GM23248 (cell line): ENCODE measurements at places on chromosomes 2 and 18.

- no peaks in the 10 kb centered on the region for H3K27me3 ChIP-seq
- H3K27ac ChIP-seq = no peak overlapping the region
- H3K36me3 ChIP-seq = no peaks in the 10 kb centered on the region
These were observed 12.8 kb upstream of the RHOB start for GRCh38 chr2:20433946-20434553.

- DNase-seq = no peak
- no peaks in the 10 kb centered on the region for H3K27me3 ChIP-seq
- H3K27ac ChIP-seq = no peak overlapping the region
- 0 out of 2 replicates have a peak, but pooled peaks cover 1% of the 10 kb centered on the region for H3K4me1 ChIP-seq
- no peaks in the 10 kb centered on the region for H3K36me3 ChIP-seq
These were observed 5.9 kb upstream of the POLE4 start for GRCh38 chr2:74952575-74952974.

- no peak for DNase-seq
- no peak overlapping the region for H3K4me3 ChIP-seq
- no peaks in the 10 kb centered on the region for H3K4me1 ChIP-seq
- H3K36me3 ChIP-seq = no peaks in the 10 kb centered on the region
- no peak overlapping the region for H3K27ac ChIP-seq
These were observed 29.3 kb upstream of the DCC start for GRCh38 chr18:52310651-52311050.

DNA sequence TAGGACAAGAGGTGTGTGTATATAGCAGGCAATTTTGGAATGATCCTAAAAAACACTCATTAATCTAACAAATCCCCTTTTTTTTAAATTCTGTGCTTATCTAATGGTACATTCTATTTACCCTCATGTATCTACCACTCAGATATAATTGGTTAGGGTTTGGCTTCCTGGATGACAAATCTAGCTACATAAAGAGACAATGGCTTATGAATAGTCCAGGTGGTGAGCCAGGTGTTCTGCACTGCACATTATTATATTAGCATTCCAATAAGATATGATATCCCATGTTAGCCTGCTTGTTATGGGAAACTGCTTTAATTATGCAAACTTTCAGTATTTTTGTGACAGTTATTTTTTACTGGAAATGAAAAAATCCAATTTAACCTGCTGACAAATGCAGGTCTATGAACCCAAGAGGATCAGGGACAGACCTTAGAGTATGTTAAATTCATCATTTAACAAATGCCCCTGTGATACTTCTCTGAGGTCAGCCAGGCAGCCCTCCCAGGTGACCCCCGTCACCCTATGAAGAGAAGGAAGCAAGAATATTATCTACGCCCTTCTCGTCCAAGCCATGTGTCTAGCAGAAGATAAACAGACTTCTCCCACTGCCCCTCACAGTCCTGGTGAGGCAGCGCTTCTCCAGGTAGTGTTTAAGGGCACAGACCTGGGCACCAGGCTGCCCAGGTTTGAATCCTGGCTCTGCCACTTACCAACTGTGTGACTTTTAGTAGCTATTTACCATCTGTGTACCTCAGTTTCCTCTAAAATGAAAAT is 83.0 kb downstream of the ADD2 start:
- peaks cover 7% of the 10 kb centered on the region; the same call in 1 of the 2 replicates for H3K27me3 ChIP-seq
- no peak overlapping the region for H3K4me3 ChIP-seq
- no peak overlapping the region for H3K27ac ChIP-seq
- no peak for DNase-seq
